ENCODE measurements at places on chromosomes 1 and 21.

DNA sequence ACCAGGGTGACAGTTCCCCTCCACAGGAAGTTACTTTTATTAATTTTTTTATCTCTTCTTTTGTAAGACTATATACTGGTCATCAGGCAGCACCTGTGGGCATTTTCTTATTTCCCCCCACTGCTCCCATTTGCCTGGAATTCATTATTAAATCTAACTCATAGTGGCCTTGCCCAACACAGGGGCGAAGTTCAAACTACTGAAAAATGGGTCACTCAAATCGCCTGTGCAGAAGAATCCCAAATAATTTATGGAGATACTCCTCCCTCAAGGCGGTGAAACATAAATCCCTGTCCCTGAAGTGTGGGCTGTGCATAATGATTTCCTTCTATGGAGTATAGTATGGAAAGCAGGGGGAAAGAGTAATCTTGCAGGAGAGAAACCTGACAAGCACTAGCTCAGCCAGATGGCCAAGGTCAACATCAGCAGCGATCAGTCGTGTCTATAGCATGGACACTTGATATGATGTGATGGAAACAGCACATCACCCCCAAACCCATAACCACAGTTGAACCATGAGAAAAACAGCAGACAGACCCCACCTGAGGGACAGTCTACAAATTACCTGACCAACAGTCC is 7.9 kb downstream of the CAMK2N1 start:
- no peak for DNase-seq

GRCh38 chr1:228958741-228959140 is 223.5 kb downstream of the RHOU start:
- DNase-seq, result no peak

GRCh38 chr1:39900662-39901463 is 854 bp downstream of the MYCL start:
- peak; percentile 36 for DNase-seq

DNA sequence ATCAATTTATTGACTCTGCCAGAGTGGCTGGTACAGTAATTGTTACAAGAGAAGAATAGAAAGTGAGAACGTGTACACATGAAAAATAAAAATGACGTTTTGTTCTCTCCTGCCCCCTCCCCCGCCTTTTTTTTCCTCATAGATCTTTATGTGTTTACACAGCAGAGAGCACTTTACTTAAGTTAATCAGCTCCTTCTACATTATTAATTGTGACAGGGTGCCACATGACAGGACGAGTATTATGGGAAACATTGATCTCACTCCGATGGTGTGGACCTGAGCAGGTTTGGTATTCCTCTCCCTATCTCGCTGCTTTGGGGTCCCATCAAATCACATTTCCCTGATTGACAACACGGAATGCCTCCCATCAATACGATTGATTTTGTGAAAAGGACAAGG is 285.7 kb downstream of the TM2D1 start:
- no peak for DNase-seq

- DNase-seq, result no peak
These were observed 61.0 kb upstream of the NEK2 start for GRCh38 chr1:211736351-211736915.

- DNase-seq, result no peak
These were observed 87.1 kb upstream of the LYST start for GRCh38 chr1:235953801-235954200.

DNA sequence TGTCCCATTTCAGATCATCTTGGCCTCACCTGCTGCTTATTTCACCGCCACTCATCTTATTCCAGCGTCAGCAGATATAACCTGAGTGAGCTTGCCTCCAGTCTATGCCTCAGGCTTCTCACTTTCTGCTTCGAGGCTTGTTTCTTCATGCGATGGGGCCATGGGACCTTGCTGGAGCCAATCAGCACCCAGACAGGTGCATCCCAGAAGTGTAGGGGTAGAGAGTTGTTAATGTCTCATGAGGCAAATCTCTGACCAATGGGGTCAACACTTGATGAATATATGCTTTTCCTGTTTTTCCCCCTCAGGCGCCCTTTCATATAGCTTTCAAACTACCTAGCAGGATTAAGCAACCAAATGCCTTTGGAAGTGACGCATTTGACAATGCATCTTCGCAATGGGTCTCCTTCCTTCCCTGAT is 935 bp upstream of the YIPF1 start:
- no peak for DNase-seq

GRCh38 chr1:241778117-241778516 is 69.9 kb upstream of the EXO1 start:
- DNase-seq, result no peak

Measured in HuH-7 (cell line).